Cardiac muscle cell (in vitro differentiated cells and primary cell): ENCODE measurements at places on chromosomes 11 and 22. TPM values are rescaled to one million over a fixed set of nuclear protein-coding genes. Genes with fewer than 3 reads are reported as not detected.
A peak's percentile ranks its signal among the peaks of the same experiment; 100 is the strongest.

DNA sequence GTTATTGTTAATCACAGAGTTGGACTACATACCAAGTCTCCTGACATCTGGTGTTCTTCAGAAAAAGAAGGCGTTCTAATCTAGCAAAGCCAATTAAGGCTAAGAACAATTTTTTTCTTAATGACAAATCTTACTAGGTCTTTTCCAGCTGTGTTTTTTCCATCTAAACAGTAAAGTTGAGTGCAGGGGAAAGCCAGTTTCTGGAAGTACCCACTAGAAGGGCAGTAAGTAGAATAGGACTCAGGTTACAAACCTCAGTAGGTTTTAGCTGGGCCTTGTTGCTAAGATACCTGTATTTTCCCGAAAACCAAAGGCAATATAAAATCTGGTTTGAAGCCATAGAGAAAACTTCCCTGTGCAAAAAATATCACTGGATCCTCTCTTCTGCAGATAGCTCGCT lies 351.9 kb downstream of the ETS1 start:
- DNase-seq = peak; percentile 23

Gene OR8D4
- not detected in 2 replicates for total RNA-seq

DNA sequence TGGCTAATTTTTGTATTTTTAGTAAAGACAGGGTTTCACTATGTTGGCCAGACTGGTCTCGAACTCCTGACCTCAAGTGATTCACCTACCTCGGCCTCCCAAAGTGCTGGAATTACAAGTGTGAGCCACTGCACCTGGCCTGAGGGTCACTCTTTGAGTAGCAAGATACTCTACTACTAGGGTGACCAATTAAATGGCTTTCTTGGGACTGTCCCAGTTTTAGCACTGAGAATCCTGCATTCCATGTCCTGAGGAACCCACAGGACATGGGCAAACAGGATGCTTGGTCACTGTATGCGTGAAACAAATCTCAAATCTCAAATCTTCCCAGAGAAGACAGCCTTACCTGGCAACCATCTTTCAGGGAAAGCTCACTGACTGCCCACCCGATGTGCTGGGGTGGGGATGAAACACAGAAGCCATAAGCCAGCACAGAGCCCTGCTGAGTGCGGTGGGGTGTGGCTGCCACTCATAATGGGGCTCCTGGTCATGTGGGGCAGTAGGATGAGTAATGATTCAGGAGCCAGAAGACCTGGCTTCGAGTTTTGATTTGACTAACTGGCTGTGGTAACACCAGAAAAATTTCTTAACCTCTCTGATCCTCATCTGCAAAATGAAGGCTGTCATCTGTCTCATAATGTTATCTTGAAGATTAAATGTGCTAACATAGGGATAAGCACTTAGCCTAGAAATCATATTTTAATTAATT lies 11.5 kb downstream of the CLMP start:
- DNase-seq = no peak

GRCh38 chr11:107018902-107019493 lies 722 bp upstream of the GUCY1A2 start:
- DNase-seq = peak; percentile 91

Gene PHETA2
- total RNA-seq = 1.1 and 2.2 TPM in 2 replicates

Gene GNG3
- total RNA-seq = 0.67 TPM in 1 of 2 replicates, not detected in the other

Gene EEF1G
- 1,990 and 2,091 TPM in 2 replicates for total RNA-seq

Gene OR8G5
- total RNA-seq = not detected in 2 replicates

- no peak for DNase-seq
Measured at GRCh38 chr22:34105461-34106062, 185.3 kb upstream of the LARGE1 start.

Gene OR2AT4
- total RNA-seq = not detected in 2 replicates

DNA sequence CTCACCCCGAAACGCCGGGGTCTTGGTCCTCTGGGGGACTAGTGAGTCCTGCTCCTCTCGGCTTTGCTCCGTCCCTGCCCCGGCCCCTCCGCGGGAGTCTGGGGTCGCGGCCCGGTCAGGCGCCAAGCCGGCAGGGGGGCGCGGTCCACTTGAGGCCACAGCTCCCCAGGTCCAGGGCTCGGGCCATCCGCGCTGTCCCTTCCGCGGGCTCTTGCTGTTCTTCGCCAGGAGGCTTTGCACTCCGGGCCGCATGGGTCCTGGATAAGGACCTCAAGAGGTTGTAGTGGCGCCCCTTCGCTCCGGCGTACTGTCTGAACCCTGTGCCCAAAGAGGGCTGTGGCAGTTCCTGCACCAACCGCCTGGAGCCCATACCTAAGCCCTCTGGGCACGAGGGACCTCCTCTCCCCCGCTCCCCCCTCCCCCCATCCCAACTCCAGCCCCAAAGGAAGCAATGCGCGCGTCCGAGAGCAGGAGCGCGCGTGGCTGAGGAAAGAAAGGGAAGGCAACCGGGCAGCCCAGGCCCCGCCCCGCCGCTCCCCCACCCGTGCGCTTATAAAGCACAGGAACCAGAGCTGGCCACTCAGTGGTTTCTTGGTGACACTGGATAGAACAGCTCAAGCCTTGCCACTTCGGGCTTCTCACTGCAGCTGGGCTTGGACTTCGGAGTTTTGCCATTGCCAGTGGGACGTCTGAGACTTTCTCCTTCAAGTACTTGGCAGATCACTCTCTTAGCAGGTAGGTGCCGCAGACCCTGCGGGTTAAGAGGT lies at the start of gene ADM:
Gene ADM (plus strand): TSS at position 579 of the 767 bp plus-strand sequence. CDS start 628 bp downstream, outside the sequence.
- DNase-seq = peak; percentile 89

DNA sequence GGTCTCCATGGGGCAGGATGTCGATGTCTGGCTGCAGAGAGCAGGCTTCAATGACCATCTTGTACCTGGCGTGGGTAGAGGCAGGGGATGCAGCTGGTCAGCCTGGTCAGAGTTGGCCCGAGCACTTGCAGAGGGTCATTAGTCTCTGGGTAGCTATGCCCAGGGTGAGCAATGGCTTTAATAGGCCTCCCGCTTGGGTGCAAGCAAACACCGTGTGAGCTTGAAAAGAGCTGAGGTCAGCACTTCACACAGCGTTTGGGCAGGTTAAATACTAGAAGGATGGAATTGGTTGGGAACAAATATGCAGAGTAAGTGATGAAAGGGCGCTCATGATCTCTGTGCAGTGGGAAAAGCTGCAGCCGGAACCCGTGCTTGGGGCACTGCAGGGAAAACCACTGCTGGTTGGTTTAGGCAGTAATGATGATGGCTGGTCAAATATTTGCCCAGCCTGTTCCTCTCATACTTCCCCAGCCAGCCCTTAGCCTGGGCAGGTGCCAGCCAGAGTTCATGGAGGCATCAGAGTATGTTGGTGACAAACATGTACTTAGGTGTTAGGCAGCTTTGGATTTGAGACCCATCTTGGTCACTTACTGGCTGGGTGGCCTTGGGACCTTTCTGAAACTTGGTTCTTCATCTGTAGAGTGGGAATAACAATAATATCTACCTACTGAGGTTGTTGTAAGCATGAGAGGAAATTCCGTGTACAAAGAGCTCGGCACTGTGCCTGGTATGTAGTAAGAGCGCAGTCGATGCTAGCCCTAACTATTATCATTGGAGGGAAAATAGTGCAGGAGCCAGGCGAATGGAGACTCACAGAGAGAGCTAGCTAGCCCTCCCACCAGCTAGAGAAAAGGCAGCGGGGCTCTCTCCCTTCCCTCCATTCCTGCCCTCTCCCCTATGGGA lies 25.2 kb upstream of the KCNJ11 start:
- DNase-seq = no peak

GRCh38 chr11:86874304-86875056 lies 74.1 kb downstream of the PRSS23 start:
- no peak for DNase-seq

- peak; percentile 98 for DNase-seq
Measured at GRCh38 chr11:76782531-76783293, 444 bp upstream of the TSKU start.

- DNase-seq = no peak
Measured at GRCh38 chr11:134372961-134373360, 39.1 kb downstream of the B3GAT1 start.

DNA sequence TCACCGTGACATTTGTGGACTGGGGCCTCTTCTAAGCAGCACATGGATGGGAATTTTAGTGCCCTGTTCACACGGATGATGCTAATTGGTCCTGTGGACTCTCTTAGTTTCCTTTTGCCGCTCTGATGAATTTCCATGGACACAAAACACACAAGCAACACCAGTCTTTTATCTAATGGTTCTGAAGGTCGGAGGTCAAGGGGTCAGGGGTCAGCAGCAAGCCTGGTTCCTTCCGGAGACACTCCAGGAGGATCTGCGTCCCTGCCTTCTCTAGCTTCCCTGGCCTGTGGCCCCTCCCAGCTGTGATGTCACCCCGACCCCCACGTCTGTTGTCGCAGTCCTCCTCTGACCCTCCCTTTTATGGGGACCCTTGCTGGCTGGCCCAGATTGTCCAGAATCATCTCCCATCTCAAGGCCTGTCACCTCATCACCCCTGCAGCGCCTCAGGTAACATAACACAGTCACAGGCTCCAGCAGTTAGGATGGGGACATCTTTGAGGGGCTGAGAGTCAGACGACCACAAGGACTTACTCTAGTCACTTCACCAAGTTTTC lies 6.8 kb downstream of the NADSYN1 start:
- DNase-seq = no peak

Gene SMIM35
- total RNA-seq = not detected in 2 replicates

DNA sequence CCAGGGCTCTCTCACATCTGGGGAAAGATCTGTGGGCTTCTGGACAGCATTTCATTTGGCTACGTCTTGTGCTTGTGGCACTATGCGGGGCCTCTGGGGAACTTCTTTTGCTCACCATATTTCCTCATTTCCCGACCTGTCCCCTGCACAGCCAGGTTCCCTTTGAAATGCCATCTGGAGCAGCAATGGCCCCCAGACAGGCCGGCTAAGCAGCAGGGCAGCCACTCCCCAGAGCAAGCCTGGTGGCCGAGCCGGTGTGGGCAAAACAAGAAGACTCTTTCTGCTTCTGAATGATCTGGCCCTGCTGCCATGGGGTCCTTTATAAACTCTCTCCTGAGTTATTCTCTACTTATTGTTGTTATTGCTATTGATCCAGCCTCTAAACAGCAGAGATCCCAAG lies 190.7 kb upstream of the NECTIN1 start:
- no peak for DNase-seq

DNA sequence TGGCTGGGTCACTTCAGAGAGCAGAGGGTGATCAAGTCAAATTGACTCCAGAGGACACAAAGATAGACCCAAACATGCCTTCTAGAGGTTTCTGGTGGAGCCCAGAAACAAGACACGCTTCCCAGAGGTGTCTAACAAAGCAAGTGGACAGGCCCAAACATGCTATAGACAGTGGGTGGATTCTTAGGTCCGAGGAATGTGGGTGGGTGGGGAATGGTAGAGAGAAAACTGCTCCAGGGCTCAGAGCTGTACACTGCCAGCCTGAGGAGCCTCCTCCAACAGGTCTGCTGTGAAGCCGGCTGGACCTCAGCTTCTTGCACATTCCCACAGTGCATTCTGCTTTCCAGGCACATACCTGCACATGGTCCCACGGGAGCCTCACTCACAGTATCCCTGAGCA lies 116.8 kb upstream of the NECTIN1 start:
- no peak for DNase-seq

DNA sequence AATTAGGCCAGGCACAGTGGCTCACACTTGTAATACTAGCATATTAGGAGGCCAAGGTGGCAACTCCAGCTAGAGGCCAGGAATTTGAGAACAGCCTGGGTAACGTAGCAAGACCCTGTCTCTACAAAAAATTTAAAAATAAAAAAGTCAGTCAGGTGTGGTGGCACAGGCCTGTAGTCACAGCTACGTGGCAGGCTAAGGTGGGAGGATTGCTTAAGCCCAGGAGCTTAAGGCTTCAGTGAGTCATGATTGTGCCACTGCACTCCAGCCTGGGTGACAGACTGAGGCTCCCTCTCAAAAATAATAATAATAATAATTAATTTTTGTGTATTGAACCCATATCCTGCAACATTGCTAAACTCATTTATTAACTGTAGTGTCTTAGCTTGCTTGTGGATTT lies 15.3 kb upstream of the TRIM29 start:
- no peak for DNase-seq

Gene OR4D10
- total RNA-seq = not detected in 2 replicates

Gene PLEKHA7
- total RNA-seq = 65.0 and 167 TPM in 2 replicates

DNA sequence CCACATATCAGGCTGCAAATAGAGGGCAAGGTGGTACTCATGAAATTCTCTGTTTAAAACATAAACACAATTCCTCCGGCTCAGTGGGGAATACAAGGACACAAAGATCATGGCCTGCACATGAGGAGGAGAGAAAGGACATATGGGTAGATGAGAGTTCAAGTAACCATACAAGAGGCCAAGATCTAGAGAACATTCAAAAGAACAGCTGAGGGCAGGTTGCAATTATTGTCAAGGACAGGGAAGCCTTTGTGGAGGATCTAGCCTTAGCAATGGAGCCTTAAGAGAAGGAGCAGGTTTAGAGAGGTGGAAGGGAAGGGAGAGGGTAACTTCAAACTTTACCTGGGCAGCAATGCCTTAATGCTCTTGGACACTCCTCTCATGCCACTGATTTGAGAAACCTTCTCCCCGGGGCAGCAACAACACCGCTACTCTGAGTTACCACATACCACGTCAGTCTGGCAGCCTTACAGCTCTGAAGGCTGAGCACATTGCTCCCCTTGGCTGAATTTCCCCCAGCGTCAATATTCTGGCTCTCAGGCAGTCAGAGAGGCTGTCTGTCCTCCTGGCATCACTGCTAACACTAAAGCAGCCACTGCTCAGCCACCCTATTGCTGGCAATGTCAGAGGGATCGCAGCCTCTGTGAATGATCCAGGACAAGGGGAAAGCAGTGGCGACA lies 55.5 kb downstream of the CLPB start:
- DNase-seq = peak; percentile 62

Gene SLC5A4
- total RNA-seq = not detected in 2 replicates

DNA sequence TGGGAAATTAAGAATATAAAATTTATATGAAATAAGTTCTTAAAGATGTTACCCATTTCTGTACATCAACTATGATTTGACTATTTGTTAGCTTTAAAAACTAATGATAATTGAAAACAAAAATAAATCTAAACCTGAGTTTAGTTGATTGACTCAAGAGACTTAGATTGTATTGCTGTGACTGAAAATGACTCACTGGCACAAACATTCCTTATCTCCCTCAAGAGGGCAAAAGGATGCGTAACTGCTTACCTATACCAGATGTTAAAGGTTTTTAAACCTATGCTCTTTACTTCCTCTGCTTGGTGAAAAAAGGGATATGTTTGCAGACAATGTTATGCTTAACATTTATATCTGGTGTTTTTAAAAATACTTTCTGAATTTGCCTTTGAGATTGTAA lies 30.3 kb downstream of the ATM start:
- no peak for DNase-seq

Gene CFAP300
- total RNA-seq = 1.1 and 2.9 TPM in 2 replicates

DNA sequence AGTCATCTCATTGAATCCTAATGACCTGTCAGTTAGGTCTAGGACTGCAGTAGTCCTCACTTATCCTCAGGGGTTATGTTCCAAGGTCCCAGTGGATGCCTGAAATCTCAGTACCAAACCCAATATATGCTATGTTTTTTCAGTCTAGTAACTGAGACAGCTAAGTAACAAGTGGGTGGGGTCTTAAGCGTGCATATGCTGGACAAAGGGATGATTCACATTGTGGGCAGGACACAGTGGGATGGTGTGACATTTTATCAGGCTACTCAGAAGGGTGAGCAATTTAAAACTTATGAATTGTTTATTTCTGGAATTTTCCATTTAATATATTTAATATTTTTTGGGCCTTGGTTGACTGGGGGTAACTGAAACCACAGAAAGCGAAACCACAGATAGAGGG lies 29.0 kb downstream of the DDX10 start:
- DNase-seq = peak; percentile 30

Gene PMM1
- 22.5 and 34.0 TPM in 2 replicates for total RNA-seq
